ENCODE measurements at places on chromosomes 2 and 18.
A peak's percentile ranks its signal among the peaks of the same experiment; 100 is the strongest.

- DNase-seq = no peak
Observed at GRCh38 chr18:12599543-12599942, 58.4 kb downstream of the SPIRE1 start.

- DNase-seq = no peak
Observed at GRCh38 chr2:230898713-230899091, 26.3 kb downstream of the GPR55 start.

- no peak for DNase-seq
Observed at GRCh38 chr18:52903857-52904256, 563.9 kb downstream of the DCC start.

GRCh38 chr18:45666520-45666919, 51.2 kb downstream of the SLC14A2 start:
- peak; percentile 63 for DNase-seq

GRCh38 chr2:110101901-110102803, 13.5 kb downstream of the MALL start:
- DNase-seq = no peak

DNA sequence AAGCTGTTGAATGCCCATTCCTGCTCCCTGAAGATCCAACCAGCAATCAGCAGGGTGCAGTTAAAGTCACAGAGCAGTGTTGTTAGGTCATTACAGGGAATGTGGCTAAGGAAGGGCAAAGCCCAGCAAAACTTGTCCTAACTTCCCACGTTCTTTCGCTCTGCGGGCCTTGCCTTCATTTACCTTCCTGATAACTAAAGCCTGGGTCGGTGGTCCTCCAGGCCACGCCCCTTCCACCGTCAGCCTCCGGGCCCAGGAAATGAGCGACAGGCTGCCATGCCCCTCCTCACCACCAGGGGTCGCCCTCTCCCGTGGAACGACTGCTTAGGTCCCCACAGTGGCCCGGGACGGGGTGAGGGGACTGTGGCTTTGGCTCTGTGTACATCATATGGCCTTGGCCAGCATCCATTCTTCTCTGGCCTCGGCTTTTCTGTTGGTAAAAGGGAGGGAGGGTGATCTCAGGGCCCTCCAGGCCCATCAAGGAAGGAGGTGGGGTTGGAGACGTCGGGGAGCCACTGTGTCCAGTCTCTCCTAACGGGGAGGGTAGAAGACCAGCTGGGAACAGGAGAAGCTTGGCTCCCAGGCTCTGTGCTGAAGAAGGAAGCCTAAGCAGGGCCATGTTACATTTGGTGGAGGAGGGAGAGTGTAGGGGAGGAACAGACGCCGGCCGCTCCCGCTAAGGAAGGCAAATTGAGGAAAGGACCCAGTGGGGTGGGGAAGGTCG, 2.2 kb downstream of the SH2D6 start:
- peak; percentile 87 for DNase-seq

- no peak for DNase-seq
Observed at GRCh38 chr18:78726326-78727056, 253.1 kb upstream of the SALL3 start.

GRCh38 chr18:73774811-73775509, 372.7 kb downstream of the FBXO15 start:
- DNase-seq = no peak

- no peak for DNase-seq
Observed at GRCh38 chr18:57088883-57089282, 58.0 kb upstream of the BOD1L2 start.

GRCh38 chr2:228493852-228494251, 312.4 kb upstream of the SPHKAP start:
- DNase-seq = no peak

DNA sequence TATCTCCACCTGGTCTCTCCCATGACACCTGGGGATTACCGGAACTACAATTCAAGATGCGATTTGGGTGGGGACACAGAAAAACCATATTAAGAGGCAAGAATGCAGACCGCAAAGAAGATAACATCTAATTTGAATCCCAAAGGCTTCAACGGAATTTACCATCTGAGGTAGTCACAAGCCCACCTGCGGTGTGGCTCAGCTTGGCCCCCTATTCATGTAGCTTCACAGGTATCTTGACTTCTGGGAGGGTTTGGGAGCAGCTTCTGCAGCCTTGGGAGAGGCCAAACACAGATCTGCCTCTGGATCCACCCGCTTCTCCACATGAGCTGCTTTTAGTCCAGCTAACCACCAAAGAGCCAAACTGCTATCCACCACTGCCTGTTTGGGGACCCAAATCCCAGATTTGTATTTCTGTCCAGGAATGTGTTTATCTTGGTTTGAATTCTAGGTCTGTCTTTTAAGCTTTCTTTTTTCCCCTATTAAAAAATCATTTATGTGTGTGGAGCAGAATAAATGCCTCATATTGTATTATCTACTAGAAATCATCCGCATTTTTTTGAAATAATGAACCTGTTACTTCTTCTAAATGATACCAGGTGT, 247.6 kb downstream of the DLGAP1 start:
- no peak for DNase-seq

GRCh38 chr2:224378701-224379097, 23.2 kb downstream of the FAM124B start:
- no peak for DNase-seq

GRCh38 chr18:33849731-33850130, 271.7 kb downstream of the ASXL3 start:
- DNase-seq = no peak

GRCh38 chr2:240538031-240538780, 19.6 kb downstream of the ANKMY1 start:
- DNase-seq = no peak

DNA sequence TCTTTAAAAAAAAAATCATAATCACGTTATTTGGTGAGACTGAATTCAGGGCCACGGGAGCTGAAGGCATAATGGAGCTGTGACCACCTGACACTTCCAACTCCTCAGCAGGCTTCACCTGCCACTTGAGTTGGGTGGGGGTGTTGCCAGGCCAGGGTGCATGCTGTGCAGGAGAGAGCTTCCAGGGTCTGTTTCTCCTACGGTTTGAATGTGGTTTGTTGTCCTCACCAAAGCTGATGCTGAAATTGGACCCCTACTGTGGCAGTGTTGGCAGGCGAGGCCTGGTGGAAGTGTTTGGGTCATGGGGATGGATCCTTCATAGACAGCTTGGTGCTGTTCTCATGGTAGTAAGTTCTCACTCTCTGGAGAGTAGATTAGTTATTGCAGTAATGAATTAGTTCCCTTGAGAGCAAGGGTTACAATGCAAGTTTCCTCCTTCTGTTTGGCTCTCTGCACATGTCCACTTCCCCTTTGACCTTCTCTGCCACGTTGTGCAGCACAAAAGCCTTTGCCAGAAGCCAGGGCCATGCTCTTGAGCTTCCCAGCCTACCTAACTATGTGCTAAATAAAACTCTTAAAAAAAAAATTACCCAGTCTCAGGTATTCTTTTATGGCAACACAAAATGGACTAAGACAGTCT, 38.3 kb upstream of the ANKRD44 start:
- no peak for DNase-seq

GRCh38 chr18:57209713-57210106, 62.8 kb downstream of the BOD1L2 start:
- DNase-seq = no peak

GRCh38 chr2:137829251-137829650, 135.0 kb upstream of the HNMT start:
- no peak for DNase-seq

DNA sequence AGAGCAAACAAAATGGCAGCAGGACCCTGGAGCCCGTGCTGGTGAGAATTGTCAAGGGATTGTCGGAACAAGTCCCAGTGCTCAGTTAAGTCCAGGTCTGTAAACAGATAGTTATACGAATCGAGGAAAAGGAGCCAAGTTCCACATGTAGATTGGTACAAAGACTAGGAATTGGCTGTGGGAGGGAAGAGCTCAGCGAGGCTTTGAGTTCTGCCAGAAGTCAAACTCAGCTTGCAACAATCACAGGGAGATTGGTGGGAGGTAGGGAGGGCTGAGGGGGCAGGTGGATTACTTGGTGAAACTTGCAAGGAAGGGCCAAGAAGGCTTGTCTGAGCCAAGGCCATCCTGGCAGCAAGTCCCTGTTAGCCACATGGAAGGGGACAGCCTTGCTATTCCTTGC, 217.8 kb upstream of the ARL4C start:
- no peak for DNase-seq

GRCh38 chr18:74498712-74499627, 2.8 kb downstream of the CNDP2 start:
- DNase-seq = peak; percentile 78

DNA sequence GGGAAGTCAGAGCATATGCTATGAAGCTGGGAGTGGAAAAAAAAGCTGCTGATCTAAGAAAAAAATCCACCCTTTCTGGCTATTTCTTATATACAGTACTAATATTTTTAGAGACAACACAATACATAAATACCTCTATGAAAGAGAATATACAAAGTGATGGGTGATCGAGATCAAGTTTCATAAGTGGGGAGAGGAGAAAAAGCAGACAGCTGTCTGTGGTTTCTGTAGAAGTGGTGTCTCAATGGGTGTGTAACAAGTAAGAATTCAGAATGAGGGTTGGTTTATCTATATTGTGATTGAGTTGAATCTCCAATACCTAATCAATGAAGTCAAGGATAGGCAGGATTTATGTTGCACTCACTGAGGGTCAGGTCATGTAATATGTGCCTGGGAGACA, 191.0 kb downstream of the HNMT start:
- DNase-seq = no peak

DNA sequence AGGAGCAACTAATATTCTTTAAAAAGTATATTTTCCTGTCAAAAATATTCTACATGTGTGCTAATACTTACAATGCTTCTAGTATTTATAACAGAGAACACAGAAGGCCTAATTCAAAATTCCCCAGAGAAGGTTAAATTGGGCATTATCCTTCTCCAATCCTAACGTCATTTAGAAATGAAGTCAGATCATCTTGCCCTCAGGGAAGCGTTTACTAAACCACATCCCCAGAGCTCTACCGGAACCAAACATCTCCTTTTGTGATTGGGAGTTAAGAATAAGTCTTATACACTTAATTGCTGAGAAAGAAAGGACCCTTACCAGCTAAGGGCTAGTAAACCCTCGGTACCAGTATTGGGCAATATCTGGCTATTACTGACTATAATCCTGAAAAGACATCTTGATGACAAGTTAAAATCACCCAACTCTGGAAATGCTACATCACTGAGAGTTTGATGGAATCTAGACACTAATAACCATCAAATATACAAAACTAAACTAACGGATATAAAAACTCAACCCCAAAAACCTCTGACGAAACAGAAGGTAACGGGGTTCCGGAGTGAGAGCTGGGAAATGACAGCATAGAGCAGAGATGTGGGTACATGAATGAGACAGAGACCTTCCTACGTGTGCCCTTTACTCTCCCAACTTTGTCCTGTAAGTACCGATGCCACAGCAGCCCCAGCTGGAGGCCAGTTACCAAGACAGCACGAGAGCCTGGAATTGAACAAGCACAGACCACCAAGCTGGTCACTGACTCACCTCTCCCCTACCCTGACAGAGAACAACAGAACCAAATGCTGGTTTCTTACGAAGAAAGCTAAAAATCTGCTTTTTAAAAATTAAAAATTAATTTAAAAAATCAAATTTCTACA, 35.0 kb downstream of the WDSUB1 start:
- DNase-seq = no peak

- DNase-seq = no peak
Observed at GRCh38 chr2:70391259-70391658, 89.4 kb upstream of the FAM136A start.

DNA sequence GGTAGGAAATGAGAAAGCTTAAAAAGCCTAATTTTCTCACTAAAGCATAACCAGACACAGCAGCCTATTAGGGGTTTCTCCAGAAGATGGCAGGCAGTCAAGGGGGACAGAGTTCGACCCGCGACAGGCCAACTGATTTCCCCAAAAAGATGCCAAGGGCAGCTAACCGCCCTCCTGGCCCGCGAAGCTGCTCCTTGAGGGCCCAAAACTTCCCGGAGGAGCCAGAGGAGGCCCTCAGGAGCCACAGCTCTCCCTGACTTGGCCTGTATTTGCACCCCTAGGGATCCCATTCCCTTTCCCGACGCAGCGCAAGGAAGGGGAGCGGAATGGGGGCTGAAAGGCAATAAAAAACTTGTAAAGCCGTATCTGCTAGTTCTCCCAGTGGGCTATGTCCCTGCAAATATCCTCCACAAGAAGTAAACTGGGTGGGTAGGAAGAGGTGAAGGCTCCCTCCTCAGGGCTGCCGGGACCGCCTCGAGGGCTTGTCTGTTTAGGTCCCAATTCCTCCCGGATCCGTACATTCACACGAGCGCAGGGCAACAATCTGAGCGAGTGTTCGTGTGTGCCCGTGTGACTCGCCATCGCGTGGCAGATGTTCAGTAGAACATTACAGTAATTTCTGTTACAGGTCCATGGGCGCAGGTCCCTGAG, 756 bp upstream of the NAGK start:
- peak; percentile 36 for DNase-seq

DNA sequence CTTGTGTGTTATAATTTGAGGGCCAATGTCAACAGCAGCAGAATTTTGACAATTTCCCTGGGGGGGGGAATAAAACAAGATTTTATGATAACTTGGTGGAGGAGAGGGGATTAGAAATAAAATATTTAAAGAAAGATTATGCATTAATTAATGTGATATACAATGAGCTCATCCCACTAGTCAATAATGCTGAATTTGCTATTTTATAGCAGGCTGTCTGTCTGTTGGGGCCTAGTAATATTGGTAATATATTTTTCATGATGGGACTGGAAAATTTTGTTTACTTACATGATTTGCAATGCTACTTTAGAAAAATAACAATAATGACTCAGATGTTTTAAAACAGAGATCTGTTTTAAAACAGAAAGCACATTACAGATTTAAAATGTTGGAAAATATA, 118.0 kb downstream of the RNF152 start:
- DNase-seq = no peak

DNA sequence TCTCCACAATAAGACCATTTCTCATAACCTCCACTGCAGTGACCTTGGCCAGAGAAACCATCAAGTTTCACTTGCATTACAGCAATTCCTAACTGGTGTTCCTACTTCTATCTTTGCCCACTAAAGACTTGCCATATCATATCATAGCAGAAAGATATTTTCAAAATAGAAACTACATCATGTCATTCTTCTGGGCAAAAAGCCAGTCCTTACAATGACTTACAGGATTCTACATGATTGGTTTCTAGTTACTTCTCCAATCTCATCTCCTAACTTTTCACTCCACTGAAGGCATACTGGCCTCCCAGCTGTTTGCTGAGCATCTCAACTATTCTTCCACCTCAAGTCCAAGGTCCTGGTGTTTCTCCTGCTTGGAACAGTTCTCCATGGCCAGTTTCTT, 151.4 kb downstream of the HNMT start:
- no peak for DNase-seq

DNA sequence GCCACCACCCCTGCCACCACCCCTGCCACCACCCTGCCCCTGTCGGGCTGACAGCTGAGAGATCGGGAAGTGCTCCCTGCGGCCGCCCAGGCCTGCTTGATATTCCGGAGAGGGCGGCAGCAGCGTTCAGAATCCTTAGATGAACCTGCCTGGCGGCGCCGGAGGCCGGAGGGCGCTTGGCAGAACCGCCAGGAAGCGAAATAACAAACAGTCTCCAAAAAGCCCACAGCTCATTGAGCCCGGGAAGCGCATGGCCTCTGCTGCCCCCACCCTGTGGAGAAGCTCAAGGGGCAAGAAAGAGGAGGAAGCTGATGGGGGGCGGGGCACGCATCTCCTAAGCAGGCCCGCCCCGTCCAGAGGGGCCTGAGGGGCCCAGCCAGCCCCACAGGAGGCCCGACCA, 92.2 kb upstream of the MBOAT2 start:
- no peak for DNase-seq
